ENCODE measurements at places on chromosomes 2 and 18. TPM values are rescaled to one million over a fixed set of nuclear protein-coding genes. Genes with fewer than 3 reads are reported as not detected.

Gene RAB17
- total RNA-seq: 59.2 TPM

Gene EMILIN2
- total RNA-seq: 18.1 TPM

Gene SERPINB11
- total RNA-seq: not detected

Gene REV1
- 40.8 TPM for total RNA-seq

Gene LDLRAD4
- 49.0 TPM for total RNA-seq

Gene GPR45
- not detected for total RNA-seq

Gene CACNB4
- 1.3 TPM for total RNA-seq

Gene CKAP2L
- total RNA-seq: 4.7 TPM
